ENCODE measurements at places on chromosomes 11 and 22.
A peak's percentile ranks its signal among the peaks of the same experiment; 100 is the strongest.

DNA sequence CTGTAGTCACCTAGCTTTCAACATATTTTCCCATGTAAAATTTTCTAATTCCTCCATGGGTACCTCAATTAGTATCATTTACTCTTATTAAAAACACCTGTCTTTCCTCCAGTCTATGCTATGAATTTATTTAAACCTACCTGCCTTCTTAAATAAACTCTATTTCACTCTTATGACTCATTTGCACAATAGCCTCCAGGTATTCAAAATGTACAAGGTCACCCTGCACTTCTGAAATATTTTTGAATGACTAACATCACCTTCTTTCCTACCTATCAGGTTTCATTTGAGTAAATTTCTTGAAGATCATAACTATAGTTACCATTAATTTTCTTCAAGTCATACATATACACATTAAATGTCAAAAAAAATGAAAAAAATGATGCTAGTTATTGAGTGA is 939.7 kb downstream of the DLG2 start:
- H3K27me3 ChIP-seq, result no peaks in the 10 kb centered on the region
- H3K27ac ChIP-seq, result no peak overlapping the region
- no peaks in the 10 kb centered on the region for H3K36me3 ChIP-seq
- H3K4me1 ChIP-seq, result no peaks in the 10 kb centered on the region
- H3K4me3 ChIP-seq, result no peak overlapping the region
- DNase-seq, result peak; percentile 3

DNA sequence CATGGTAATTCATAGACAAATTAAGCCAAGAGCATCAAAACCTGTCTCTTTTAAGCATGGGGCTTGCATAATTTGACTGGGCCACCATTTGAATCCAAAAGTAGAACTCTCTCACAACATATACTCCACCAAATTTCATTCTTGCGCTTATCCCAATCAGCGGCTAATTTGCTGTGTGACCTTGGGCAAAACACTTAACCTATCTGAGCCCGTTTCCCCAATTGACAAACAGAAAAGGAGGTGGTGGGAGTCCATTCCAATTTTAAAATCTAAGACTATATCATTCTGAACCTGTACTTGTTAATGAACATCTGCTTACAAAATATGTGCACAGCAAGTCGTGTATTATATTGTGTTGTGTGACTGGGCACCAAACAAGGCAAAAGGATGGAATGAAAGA is 338.1 kb upstream of the NARS2 start:
- no peaks in the 10 kb centered on the region for H3K36me3 ChIP-seq
- no peaks in the 10 kb centered on the region for H3K27me3 ChIP-seq
- no peak overlapping the region for H3K4me3 ChIP-seq
- H3K4me1 ChIP-seq, result no peaks in the 10 kb centered on the region

DNA sequence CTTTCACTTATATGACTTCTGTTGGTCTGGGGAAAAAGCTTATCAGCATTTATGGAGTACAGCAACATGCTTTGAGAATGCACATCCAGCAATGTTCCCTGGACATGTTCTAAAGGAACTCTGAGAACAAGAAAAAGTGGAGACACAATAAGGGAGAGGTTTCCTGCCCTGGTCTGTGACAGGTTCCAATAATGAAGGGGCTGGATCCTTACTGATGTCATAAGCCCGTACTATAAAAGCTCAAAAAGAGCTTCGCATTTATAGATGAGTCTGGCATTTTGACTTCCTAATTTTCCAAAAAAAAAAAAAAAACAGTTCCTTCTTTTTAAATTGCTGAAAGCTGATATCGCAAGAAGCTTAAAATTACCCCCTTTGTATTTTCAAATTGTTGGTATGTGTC is 129.1 kb downstream of the MPPED2 start:
- no peak for DNase-seq
- H3K27me3 ChIP-seq, result no peaks in the 10 kb centered on the region
- H3K4me1 ChIP-seq, result no peaks in the 10 kb centered on the region
- no peak overlapping the region for H3K27ac ChIP-seq
- H3K36me3 ChIP-seq, result no peaks in the 10 kb centered on the region

GRCh38 chr22:24410110-24410856 is 17.1 kb upstream of the ADORA2A start:
- H3K27me3 ChIP-seq, result no peaks in the 10 kb centered on the region
- H3K27ac ChIP-seq, result no peak overlapping the region
- peak; percentile 95 for DNase-seq
- H3K36me3 ChIP-seq, result peaks cover 42% of the 10 kb centered on the region
- no peaks in the 10 kb centered on the region for H3K4me1 ChIP-seq

DNA sequence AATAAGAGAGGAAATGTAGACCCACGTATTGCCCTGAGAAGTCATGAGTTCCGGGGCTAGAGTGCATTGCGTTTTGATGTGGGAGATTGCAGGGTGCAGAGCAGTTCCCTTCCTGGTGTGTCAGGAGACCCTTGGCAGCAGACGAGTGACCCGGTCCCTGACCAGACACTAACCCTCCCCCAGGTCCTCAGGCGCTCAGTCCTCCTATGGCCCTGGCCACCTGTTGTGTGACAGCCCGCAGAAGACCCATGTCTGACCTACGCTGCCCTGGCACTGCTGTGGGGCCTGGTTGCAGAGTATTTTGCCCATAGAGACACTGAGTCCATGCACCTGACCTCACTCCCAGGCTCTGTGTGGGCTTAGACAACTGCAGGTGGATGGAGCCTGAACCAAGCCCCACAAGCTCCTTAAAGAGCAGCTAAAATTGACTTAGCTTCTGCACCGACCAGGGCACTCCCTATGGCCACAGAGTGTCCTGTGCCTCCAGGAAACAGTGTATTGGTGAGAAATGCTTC is 833.8 kb downstream of the TBC1D22A start:
- no peaks in the 10 kb centered on the region for H3K4me1 ChIP-seq
- no peaks in the 10 kb centered on the region for H3K36me3 ChIP-seq
- no peak overlapping the region for H3K4me3 ChIP-seq
- no peaks in the 10 kb centered on the region for H3K27me3 ChIP-seq
- H3K27ac ChIP-seq, result no peak overlapping the region

DNA sequence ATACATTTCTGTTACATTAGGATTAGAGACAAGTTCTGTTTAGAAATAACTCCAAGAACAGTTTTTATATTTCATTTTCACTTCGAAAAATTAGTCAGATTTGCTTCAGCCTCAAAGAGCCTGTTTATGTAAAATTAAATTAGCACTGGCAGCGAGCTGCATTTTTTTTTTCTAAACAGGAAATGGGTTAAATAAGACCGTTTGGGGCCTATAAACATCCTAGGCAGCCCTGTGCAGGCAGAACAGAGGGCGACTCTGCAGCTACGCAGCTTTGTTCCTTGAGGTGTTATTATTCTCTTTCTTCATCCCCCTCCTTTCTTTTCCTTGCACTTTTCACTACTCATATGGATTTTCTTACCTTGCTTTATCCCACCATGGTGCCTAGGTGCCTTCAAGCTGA is 48.7 kb downstream of the CWC15 start:
- DNase-seq, result no peak
- no peak overlapping the region for H3K4me3 ChIP-seq
- H3K4me1 ChIP-seq, result peaks cover 36% of the 10 kb centered on the region
- H3K36me3 ChIP-seq, result no peaks in the 10 kb centered on the region
- H3K27me3 ChIP-seq, result no peaks in the 10 kb centered on the region
- H3K27ac ChIP-seq, result no peak overlapping the region

- no peaks in the 10 kb centered on the region for H3K4me1 ChIP-seq
- H3K27ac ChIP-seq, result no peak overlapping the region
- peaks cover 47% of the 10 kb centered on the region for H3K27me3 ChIP-seq
- H3K4me3 ChIP-seq, result no peak overlapping the region
- H3K36me3 ChIP-seq, result no peaks in the 10 kb centered on the region
Measured at GRCh38 chr11:125401746-125402145, 94.3 kb downstream of the FEZ1 start.

Data from osteoblast (primary cell).